ENCODE measurements at places on chromosomes 1 and 21.

- no peak for DNase-seq
These were observed 235.8 kb downstream of the COL11A1 start for GRCh38 chr1:102872526-102872925.

DNA sequence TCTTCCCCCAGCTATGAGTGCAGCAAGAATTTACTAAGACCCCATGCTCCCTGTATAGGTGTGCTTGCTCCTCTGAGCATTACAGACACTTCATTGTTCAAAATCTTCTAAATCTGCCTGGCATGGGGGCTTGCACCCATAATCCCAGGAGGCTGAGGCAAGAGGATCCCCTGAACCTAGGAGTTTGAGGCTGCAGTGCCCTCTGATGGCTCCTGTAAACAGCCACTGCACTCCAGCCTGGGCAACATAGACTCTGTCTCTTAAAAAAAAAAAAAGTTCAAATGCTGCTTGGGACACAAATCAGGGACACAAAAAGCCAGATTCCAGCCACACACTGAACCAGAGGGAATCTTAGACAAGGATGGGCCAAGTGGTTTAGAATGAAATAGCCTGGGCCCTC is 3.4 kb upstream of the ACOT7 start:
- DNase-seq = no peak

DNA sequence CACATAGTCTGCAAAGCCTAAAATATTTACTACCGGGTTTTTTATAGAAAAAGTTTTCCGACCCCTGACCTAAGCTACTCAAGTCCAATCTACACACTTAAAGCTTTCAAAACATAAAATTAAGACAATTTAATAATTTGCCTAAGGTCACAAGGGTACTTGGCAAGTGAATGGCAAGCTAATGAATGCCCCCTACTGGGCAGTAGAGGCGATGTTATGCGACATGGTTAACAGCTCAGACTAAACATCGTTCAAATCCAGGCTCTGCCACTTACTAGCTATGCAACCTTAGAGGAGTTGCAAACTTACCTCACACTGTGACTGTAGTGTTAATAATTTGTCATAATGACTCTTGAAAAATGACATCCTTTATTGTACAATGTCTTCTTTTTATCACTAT is 317.2 kb upstream of the NFIA start:
- peak; percentile 21 for DNase-seq

- DNase-seq = peak; percentile 96
These were observed 2.9 kb upstream of the S100A2 start for GRCh38 chr1:153568367-153569099.

GRCh38 chr1:171210355-171210754 is 25.3 kb downstream of the FMO2 start:
- no peak for DNase-seq

DNA sequence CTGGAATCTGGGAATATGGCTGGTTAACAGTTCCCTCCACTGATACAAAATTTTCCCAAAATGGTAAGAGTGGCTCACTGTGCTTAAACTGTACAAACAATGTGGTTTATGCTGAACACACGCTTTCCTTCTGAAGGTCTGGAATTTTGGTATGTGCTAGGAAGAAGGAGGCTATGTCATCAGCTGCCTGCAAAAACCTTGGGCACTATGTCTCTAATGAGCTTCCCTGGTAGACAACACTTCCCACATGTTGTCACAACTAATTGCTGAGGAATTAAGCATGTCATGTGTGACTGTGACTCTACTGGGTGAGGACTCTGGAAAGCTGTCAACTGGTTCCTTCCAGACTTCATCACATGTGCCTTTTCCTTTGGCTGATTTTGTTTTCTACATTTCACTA is 29.2 kb downstream of the IPP start:
- DNase-seq = no peak
